ENCODE measurements at places on chromosomes 1 and 21. TPM values are rescaled to one million over a fixed set of nuclear protein-coding genes. Genes with fewer than 3 reads are reported as not detected.

GRCh38 chr1:214989341-214989740 lies 93.2 kb upstream of the KCNK2 start:
- no peak for DNase-seq

GRCh38 chr21:22083899-22084298 lies 1085.7 kb downstream of the NCAM2 start:
- DNase-seq: no peak

DNA sequence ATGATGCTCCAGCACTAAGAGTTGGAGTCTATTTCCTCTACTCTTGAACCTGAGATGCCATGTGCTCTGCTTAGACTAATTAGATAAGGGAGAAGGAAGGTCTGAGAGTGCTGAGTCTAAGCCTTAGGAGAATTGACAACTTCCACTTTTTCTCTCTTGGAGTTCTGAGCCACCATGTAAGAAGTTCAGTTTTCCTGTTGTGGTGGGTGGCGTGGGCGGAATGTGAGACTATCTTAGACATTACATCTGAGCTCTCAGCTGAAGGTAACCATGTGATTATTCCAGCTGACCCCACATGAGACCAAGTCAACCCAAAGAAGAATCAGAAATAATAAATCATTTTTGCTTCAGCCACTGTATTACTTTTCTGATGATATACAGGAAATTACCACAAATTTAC lies 404.5 kb upstream of the LRRC7 start:
- DNase-seq: no peak

DNA sequence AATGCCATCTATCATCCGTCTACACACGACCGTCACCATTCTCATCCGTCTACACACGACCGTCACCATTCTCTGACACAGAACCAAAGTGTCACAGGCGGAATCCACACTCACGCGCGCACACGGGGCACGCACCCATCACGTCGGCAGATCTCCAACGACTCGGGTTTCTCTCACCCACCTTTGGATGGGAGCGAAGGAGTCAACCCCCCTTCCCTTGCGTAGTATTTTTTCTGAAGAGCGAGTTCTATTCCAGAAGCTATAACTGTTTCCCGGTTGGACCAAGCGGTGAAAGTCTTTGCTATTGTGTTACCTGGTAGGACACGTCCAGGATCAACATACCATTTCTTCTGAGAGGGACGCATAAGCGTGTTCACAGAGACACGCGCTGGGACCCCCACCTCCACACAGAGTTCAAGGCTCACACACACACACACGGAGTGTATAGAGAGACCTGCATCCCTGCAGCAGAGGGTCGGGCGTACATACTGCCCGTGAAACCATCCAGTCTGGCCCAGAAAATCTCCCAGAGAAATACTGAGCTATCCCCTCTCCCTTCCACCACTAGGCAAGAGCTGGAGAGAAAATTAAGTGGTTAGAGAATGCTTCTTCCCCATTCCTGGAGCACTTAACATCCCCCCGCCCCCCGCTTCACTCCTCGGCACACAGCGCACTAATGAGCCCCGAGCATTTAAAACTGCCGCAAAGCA lies 741 bp downstream of the DUSP10 start:
- no peak for DNase-seq

DNA sequence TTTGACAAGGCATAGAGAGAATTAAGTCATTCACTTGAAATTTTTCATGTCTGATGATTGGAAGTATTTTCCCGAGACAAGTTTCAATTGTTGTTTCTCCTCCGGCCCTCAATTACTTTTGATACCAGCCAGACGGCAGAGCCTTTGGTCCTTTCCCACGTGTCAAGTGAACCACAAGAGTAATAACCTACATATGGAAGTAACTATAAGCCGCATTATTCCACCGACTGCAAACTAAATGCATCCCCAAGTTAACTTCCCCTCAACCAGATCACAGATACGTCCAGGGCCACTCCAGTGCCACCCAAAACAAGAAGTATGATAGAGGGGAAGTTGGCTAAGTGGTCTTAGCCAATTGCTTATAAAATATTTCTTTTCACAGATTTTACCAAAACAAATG lies 20.2 kb downstream of the COLGALT2 start:
- no peak for DNase-seq

Gene LEPR
- total RNA-seq: 6.0 TPM
